ENCODE measurements at places on chromosomes 5 and 9.

DNA sequence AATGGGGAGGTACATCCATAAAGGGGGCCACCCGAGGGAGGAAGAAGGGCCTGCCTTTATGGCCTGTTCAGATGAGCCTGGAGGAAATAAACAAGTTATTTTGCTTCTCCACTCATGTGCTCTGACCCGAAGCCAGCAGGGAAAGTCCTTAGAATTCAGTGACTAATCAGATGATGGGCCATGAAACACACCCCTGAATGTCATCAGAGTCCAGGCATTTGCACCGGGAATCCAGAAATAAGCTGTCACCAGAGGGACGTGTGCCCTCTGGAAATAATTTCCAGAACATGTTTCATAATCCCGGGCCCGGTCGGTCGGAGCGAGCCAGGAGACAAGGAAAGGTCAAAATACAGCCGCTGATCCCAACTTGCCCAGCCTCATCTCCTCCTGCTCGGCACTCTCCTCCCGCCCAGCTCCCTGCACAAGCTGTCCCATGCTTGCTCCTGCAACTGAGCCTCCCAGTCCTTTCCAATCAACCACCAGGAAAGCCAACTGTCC is 73.6 kb upstream of the ZNF622 start:
- peak; percentile 83 for DNase-seq

DNA sequence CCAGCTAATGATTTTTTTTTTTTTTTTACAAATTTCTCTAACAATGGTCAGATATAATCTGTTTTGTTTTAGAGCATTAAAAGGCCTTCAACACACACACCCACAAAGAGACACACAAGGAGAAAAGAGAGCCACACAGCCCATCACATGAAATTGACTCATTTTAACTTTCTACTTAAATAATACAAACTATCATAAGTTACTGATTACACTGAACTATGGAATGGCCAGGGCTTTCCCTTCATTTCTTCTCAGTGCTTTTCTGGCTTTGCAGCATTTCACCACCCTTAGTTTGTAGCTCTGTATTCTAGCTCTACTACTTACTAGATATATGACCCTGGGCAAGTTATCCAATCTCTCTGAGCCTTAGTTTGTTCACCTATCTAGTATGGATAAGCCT is 13.2 kb downstream of the REEP5 start:
- no peak for DNase-seq

GRCh38 chr5:92841604-92842155 is 739.3 kb downstream of the NR2F1-AS1 start:
- no peak for DNase-seq

DNA sequence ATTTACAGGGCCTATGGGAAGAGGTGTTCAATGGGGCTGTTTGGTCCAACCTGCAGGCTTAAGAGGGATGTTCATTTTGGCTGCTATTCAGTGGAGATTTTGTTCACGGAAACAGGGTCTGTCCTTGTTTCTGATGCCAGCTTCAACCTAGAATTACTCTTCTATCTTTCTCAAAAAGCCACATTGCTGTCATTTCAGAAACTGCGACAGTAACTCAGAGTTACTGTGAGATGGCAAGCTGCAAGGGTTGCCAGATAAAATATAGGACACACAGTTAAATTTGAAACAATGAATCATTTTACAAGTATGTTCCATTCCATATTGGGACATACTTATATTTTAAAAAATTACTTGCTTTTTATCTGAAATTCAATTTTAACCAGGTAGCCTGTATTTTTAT is 128.0 kb downstream of the NPR3 start:
- DNase-seq, result no peak

- DNase-seq, result no peak
Measured at GRCh38 chr9:133641861-133642595, 5.9 kb downstream of the DBH start.

DNA sequence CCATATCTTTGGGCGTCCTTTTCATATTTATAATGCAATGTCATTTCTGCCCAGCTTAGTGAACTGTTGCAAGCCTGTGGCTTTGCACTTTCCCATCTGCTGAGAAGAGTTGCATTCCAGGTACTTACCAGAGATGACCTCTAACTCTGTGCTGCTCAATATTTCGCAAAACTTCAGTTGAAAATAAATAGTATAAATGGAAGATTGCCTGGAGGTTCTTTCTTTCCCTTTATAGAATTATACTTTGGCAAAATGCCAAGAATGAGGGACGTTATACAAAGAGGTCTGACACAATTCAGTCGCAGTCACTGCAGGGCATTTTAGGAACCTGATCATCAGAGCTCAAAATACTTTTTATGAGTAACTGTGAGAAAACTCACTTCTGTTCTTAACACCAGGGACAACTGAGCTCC is 18.9 kb upstream of the VLDLR start:
- no peak for DNase-seq

DNA sequence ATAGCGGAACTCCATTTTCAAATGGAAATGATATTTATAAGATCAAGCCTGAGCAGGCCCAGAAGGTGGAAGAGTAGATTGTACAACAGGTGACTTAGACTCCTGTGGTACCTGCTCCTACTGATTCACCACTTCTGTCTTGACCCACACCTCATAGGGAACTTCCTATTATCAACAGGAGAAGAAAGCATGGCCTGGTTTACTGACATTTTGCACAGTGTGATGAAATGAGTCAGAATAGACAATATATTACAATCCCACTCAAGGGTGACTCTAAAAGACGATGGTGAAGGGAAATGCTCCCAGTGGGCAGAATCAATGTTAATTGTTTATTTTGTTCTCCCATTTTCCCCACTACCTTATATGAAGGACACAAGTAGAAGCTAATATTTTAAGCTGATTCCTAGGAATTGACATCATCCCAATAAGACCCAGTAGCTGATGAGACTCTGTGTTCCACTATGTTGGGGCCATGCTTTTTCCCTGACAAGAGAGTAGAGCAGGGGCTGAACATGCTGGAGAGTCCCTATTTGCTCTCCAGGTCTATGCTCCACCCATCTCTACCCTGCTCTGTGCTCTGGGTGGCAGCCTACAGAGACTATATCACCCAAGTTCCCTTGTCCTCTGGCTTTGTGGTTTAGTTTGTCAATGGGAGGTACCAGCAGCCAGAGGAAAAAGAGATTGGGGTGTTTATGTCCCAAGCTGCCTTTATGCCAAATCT is 163.4 kb upstream of the FSTL4 start:
- DNase-seq, result no peak

- DNase-seq, result peak; percentile 51
Measured at GRCh38 chr5:154369682-154370081, 76.1 kb upstream of the SAP30L start.

GRCh38 chr9:113446323-113446740 is 17.2 kb upstream of the RGS3 start:
- DNase-seq, result no peak

GRCh38 chr5:105397749-105398148 is 1835.2 kb upstream of the NUDT12 start:
- no peak for DNase-seq

DNA sequence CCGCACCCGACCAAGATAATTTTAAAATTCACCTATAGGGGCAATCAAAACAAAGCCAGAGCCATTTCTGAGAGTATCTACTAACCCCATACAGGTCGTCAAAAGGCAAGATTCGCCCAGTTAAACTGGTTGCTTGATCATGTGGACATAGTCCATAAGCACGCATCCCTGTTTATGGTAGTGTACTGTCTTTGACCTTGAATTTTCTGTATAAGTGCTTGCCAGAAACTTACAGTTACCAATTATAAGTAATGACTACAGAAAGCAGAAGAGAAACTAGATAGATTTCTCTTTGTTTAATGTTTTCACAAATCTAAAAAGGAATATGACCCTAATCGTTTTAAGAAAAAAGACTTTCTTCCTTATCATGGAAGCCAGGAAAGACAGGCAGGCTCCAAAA is 25.6 kb downstream of the SLC31A1 start:
- no peak for DNase-seq

DNA sequence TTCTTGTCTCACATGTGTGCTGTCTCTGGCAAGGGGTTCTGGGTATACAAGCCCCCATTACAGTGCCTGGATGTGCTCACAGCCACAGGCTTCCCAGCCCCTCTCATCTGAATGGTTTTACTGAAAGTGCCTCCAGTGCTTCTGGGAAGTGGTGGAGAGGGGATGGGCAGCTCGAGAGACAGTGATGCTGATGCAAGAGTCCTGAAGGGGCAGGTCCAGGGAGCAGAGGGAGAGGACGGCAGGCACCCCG is 93.5 kb downstream of the PHF2 start:
- DNase-seq, result no peak

GRCh38 chr5:35443803-35444595 is 173.7 kb upstream of the SPEF2 start:
- no peak for DNase-seq

GRCh38 chr5:7878381-7878873 is 9.5 kb downstream of the MTRR start:
- DNase-seq, result peak; percentile 22

DNA sequence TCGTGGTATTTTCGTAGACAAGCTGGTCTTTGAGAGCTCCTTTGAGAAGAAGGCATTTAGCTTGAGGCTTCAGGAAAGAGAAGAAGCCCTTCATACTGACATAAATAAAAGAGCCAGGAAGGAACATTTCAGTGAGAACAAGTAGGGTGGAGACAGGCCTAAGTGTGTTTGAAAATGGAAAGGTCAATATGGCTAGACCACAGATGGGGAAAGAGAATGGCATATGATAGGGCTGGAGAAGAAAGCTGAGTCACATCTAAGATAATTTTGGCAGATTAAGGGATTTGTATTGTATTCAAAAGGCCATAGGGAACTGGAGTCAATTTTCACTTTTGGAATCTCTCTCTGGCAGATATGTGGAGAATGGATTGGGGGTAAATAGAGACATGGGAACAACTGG is 374.9 kb downstream of the TMEM38B start:
- no peak for DNase-seq

DNA sequence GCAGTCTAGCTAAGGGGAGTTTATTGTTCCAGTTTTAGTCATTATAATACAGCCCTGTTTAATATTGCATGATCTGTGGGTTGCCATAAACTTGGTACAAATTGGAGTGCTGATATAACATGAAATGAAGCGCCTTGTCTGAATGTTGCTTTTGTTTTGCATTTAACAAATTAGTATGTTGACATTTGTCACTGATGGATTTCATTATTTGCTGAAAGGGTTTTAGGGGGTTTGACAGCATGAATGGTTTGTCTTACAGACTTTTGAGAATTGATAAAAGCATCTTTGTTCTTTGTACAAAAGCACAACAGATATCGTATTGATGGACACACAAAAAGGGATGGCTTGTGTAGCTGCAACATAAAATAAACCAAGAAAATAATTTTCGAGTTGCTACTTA is 178.3 kb downstream of the AOPEP start:
- DNase-seq, result no peak

DNA sequence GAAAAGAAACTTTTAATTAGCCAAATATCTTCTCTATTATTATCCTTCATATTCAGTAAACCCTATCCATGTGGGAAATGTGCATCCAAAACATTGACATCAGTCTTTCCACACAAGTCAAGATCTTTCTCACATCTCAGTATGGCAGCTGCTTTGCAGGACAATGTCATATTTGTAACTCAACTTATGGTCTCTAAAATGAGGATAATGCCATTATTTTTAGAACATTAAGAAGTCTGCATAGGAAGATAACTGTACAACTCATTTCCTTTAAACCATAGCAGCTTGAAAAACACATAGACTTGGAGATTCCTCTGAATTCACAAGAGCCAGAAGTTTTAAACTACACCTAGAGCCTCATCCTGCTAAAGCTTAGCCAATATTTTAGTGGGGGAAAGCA is 43.7 kb downstream of the MCTP1 start:
- no peak for DNase-seq

DNA sequence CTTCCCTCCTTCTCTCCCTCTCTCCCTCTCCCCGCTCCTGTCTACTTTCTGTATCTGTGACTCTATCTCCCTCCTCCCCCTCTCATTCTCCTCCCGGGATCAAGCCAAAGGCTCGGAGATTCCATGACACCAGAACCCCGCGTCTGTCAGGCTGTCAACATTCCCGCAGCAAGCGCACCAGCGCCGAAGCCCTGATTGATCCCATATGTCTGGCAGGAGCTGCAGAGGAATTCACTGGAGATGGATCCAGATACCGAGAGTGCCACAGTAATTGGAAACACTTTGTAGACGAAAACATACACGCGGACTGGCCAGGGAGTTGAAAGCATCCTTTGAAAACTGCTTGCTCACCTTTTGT is 300 bp upstream of the SVEP1 start:
- DNase-seq, result no peak

DNA sequence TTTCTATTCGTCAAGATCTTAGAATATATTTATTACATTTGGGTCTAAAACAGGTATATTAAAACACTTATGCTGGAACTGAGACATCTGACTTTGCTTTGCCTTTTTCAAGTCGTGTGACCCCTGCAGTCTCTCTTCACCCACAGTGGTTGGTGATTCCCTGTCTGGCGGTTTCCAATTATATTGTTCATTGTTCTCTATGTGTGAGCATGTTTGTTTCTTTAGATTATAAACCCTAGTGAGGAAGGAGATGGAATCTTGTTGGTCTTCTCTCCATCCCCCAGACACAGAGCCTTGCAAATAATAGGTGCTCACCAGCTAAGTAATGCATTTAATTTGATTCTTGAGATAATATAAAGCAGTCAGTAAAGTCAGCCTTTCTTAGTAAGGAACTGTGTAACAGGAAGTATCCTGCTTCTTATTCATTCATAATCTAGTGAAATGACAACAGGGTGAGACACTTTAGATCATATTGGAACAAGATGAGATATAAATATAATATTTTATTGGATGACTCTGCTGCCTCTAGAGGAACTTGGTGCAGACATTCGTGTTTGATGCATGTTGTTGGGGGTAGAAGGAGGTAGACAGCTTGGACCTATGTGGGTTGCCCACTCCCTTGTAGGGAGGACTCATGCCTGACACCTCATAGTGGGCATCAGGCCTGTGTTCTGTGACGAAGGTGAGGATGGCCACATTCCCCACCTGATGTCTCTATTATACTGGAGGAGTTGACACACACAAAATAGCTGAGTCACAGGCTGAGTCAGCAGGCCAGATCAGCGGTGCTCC is 88.1 kb downstream of the FGF1 start:
- peak; percentile 86 for DNase-seq

- no peak for DNase-seq
Measured at GRCh38 chr5:68771221-68771620, 322.6 kb upstream of the SLC30A5 start.

All from brain microvascular endothelial cell (primary cell).